T-cell (primary cell): ENCODE measurements at places on chromosomes 4 and X.

DNA sequence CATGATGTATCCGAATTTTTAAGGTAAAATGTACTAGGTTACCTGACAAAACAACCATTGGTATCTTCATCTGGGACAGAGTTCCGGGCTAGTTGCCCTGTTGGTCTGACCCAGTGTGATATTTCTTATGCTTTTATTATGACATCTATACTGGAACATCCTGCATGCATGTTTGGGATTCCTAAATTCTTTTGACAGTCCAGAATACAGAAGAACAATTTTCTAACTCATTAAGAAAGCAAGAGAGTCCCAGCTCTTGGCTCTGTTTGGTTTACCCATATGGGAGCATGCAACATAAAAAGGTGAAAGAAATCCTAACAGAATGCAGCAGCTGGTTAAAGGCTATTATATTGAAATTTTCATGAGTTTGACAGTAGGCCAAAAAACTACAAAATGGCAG is 247.7 kb upstream of the FTHL17 start:
- DNase-seq = no peak

DNA sequence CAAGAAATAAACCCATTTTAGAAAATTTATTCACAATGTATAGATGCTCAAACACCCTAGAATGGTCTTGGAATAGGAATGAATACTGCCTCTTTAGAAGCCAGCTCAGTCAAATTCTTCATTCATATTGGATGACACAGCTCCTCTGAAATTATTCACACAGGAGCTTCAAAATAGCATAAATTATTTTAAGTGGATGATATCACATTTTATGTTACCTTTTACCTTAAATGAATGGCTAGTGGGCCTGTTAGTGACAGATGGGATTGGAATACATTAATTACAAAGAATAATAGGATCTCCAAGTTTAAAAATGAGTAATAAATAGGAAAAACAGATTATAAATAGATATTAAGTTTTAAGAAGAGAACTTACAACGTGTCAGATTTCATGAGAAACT is 184.4 kb downstream of the GABRB1 start:
- DNase-seq = no peak

GRCh38 chr4:26837993-26838842 is 22.4 kb upstream of the STIM2 start:
- no peak for DNase-seq

DNA sequence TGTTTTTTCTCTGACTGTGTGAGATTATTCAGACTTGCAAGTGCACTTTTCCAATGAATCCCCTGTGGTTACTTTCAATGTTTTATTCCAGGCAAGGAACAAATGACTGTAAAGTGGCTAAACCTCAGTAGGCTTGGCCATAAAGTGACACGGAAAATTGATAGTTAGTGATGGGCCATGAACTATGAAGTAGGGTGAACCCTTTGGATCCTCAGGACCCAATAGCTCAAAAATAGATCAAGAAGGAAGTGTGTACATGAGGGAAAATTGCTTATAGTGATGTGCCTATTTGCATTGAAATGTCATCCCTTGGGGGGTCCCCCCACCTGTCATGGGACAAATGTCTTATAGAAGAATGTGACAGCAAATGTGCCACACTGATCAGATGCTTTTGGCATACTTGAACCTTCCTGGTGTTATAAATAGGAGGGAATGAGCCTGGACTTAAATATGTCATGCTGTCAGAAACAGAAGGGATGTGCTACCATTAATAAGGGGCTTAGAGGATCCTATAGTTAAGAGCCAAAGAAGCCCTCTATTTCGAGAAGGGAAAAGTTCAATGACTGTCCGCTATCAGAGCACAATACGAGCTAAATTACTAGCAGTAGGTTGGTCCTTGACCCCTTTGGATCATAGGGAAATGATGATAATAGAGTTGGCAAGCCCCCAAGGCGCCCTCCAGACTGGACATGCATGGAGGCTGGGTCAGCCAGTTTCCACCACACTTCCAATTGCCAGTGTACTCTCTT is 30.3 kb downstream of the SLC16A2 start:
- no peak for DNase-seq

DNA sequence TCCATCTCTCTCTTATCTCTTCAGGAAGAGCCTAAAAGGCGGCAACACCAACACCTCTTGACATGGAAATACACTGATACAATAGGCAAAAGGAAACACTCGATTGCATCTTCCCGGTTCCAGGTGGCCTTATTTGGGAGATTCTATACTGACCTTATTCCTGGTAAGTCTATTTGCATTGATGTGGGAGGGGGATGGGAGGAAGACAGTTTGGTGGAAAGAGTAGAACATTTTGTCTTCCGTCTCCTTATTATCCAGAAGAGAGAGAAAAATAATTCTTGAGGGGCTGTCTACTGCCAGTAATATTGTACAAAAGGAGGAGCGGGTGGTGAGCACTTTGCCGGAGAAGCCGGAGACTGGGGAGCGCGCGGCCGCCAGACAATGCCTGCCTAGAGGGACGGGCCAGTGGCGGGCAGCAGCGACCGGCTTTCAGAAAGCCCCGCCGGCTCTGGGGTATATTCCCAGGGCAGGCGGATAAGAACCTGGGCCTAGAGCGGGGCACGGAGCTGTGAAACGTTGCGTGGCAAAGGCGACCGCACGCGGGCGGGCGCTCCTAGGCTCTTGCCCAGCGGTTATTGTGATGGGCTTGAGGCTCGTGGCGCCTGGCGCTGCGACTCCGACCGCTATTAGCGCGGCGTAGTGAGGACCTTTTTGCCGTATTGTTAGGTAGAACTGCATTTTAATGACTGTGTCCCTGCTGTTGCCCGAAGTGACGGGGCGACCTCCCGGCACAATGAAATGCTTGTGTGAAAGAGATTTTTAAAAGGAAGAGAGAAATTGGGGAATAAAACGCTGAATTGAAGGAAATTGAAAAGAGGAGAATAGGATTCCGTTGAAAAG is 518 bp downstream of the PRDM8 start:
- DNase-seq = no peak
